ENCODE measurements at places on chromosomes 7 and 10. TPM values are rescaled to one million over a fixed set of nuclear protein-coding genes. Genes with fewer than 3 reads are reported as not detected.

EPO gene
- not detected for total RNA-seq

CACNA2D1 gene
- total RNA-seq = 65.4 TPM

ADAMTS14 gene
- total RNA-seq = 30.2 TPM

DNA sequence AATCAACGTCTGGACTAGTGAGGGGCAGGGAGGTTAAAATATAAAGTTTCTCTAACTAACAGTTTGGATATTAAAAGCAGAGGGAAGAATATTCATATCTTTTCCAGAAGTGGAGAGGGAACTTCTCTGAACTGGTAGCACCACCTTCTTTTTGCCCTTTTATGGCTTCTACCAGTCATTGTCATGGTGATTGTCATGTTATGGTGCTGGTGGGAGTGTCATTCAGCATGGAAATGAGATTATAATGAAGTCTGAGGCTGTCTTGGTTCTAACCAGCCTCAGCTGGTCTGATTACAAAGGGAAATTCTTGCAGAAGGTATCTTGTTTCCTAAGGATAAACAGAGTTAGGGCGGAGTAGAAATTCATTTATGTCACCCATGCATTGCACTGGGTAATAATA, 523.8 kb downstream of the ZWINT start:
- no peak for DNase-seq

CALML3 gene
- not detected for total RNA-seq

DNA sequence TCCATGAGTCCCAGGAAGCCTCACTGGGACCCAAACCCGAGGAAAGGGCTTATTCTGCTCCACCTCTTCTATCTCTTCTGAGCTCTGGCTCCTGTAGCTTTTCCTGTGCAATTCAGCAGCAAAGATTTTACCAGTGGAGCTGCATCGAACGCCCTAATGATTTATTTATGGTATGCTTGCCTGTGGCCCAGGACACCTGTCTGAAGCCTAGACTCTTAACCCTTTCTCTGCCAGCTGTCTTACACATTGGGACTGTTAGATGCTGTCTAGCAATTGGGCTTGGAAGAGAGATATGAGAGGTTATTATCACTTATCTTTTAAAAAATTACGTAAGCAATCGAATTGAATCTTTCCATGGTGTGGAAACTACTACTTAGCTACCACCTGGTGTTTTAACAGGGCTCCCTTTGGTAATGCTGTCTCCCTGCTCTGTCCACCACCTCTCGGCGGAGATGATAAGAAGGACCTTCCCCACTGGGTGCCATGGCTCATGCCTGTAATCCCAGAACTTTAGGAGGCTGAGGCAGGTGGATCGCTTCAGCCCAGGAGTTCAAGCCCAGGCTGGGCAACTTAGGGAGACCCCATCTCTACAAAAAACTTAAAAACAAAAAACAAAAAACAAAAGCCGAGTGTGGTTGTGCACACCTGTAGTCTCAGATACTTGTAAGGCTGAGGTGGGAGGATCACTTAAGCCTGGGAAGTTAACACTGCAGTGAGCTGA, 8.8 kb downstream of the ACSL5 start:
- no peak for DNase-seq

Data from astrocyte (in vitro differentiated cells and primary cell).